ENCODE measurements at places on chromosomes 3 and 15.

DNA sequence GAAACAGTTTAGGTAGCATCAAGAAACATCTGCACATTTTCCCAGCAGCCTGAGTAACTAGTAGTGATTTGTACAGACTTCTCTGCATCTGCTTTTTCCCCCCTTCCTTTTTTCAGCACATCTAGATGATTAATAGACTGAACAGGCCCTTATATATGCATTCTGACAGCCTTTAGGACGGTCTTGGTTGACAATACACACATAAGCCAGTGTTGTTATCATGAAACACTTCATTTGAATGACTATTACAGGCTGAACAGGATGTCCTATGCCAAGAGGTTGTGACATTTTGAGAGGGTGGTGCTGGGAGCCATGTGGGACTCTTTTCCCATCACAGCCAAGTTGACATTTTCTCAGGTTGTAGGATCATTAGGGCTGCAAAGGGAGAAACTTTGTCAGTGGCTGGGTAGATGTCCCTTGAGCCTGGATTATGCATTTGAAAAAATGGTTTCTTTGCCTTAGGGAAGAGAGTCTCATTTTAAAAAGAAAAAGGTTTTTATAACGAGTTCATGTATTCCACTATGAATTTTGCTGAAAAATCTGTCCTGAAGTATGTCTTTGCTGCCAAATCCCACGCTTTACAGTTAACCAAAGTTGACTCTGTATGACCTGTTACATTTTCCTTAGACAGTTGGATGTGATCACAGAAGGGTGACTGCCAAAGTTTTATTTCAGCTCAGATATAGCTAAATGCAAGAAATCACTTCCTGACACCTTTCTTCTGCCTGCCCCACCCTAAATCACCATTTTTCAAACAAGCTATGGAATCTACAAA is 73.7 kb downstream of the FILIP1L start:
- no peak for DNase-seq

DNA sequence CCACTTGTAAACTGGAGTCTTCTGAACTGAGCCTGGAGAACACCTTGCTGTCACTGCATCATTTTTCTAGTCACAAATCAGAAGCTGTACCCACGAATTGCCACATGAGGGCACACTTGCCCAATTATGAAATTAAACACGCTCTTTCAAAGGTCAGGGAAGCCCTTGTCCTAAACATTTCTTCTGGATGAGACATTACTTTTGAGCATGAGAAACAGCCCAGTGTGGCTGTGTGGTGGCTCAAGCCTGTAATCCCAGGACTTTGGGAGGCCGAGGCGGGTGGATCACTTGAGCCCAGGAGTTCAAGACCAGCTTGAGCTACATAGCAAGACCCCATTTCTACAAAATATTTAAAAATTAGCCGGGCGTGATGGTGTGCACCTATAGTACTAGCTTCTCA is 27.5 kb upstream of the CFAP161 start:
- DNase-seq = peak; percentile 62

DNA sequence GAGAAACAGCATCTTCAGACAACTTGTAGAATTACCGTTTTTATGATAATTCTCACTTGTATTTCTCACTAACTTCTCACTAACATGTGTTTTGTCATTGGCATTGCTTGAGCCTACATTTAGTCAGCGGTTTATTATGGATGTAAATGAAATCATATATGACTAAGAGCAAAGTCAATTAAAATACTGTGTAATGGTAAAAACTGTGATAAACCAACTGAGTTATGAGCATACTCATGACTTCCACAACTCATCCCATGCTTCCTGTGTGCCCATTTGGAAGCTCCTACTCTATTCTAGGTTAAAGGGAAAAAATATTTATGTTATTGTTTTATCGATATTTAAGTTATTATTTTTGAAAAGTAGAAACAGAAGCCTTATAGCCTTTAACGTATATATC is 12.8 kb downstream of the PXK start:
- DNase-seq = no peak

- DNase-seq = no peak
Observed at GRCh38 chr3:101128001-101128400, 134.8 kb upstream of the ABI3BP start.

GRCh38 chr3:194736277-194736895 is 50.7 kb downstream of the FAM43A start:
- no peak for DNase-seq

DNA sequence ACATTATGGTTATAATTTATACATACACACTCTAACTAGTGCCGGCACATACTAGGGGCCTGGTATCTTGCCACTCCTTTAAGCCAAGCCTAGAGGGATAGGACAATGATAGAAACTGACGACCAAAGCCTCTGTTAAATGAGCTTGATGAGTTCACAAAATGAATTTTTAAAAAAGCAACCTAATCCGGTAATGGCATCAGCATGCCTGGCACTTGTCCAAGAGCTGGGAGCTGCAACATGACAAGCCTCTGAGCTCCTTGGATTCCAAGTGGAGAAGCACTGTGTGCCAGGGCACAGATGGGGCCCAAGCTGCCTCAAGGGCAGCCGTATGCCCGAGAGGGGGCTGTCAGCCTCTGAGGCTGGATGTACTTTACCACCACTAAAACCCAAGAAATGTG is 9.7 kb downstream of the ETV5 start:
- DNase-seq = peak; percentile 45

- DNase-seq = no peak
Observed at GRCh38 chr3:42187936-42188335, 78.0 kb downstream of the CCK start.

DNA sequence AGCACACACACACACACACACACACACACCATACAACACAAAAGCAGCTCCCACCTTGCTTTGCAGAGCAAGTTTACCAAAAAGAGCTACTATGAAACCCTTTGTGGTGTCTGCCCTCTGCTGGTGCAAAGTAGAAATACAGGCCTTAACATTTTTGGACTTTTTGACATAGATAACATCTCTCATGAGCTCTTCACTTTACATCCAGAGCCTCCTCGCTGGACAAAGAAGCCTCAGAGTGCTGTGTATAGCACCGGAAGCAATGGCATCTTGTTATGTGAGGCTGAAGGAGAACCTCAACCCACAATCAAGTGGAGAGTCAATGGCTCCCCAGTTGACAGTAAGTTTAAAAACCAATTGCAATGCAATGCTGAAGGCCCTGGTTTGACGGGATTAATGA is 157.9 kb downstream of the CHL1 start:
- no peak for DNase-seq

- DNase-seq = no peak
Observed at GRCh38 chr3:32276279-32276841, 37.9 kb downstream of the CMTM8 start.

DNA sequence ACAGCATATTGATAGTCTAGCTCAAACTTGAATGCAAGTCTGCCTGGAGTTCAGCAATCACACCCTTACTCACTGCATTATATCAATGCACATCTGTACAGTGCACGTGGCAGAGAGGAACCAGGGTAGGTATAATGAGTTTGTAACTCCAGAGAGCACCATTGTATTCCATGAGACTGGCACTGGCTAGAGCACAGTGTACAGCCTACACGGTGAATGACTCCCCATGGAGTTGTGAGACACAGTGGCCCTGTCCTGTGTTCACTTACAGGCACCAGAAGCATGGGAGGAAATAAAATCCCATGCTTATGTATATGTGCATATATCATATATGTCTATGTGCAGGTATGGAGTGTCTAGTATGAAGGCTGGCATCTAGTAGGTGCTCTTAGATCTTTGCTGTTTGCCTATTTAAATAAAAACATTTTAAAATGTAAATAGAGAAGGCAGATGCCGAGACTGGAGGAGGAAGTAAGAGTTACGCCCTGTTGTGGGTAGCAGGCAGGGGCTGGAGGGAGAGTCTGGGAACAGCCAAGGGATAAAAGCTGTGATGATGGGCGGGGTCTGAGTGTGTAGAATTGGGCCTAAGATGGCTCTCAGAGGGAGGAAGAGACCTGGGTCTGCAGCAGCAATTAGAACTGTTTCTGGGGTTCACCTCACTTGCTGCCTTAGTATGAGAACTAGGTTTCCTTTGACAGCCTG is 360.7 kb upstream of the ICE2 start:
- DNase-seq = no peak

DNA sequence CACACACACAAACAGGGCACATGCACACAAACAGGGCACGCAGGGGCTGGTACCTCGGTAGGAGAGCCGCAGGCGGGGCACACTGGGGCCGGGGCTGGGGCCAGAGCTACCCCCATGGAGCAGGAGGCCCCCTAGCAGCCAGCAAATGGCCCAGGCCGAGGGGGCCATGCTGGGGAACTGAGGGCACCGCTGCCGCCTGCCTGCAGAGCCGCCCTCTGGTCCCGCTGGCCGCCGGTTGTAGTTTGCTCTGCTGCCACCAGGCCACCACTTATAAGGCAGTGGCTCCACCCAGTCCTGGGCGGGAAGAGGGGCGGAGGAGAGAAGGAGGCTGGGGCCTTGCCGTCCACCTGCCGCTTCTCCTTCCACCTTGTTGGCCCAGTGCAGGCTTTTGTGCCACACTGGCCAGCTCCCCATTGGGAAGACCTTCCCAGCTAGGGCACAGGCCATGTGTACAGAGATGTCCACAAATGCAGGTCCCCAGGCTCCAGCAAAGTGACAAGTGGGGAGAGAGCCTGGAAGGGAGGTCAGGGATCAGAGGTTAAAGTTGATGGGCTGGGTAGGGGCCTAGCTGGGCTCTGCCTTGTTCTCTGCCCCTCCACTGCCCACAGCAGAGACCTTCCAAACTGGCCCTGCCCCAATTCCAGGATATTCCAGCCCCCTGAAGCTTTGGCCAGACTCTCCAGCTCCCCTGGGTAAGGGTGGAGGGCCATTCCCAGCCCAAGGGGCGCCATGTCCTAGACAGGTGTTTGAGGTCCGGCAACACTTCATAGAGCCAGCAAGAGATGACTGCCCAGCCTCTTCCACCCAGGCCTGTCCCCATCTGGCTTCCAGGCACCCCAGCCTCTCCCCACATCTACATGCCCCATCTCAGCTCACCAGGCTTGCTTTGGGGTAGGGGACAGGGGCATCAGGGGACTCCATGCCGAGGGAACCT is at the start of gene SEMA3G:
SEMA3G (minus strand) TSS at position 244 of the 934 bp plus-strand sequence; CDS start at position 168, 76 bp downstream.
- no peak for DNase-seq

DNA sequence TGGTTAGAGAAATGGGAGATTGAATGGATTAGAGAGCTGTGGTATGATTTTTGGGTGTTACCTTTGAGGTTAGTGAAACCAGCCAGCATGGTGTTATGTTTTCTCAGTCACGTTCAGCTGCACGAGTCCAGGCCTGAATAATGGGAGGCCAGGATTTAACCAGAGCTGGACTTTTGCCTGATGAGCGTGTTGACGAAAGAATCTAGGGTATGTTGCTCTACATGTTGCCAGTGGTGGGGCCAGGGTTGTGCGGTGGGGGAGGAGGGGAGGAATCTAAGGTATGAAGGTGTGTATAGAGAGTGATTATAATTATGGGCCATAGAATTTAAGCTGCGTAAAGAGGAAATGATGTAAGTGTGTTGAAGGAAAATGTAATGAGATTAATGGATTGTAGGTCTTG is 22.8 kb downstream of the MINDY2 start:
- DNase-seq = no peak

- no peak for DNase-seq
Observed at GRCh38 chr3:112900113-112900512, 53.4 kb upstream of the CD200R1L start.

All from amniotic stem cell (primary cell).